GM03348 (cell line): ENCODE measurements at places on chromosomes 13 and 19.

DNA sequence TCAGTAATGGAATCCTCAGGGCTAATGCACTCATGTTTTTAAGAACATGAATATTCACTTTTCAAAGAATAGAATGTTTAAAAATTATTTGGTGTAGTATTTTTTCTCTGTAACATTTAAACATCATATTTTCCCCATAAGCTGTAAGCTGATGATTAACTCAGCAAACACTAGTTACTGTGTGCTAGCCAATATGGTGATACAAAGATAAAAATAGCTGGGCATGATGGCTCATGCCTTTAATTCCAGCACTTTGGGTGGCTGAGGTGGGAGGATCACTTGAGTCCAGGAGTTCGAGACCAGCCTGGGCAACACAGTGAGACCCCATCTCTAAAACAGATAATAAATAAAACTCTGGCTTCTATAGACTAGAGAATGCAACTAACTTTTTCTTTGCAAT, 13.2 kb downstream of the RNF17 start:
- DNase-seq = no peak

DNA sequence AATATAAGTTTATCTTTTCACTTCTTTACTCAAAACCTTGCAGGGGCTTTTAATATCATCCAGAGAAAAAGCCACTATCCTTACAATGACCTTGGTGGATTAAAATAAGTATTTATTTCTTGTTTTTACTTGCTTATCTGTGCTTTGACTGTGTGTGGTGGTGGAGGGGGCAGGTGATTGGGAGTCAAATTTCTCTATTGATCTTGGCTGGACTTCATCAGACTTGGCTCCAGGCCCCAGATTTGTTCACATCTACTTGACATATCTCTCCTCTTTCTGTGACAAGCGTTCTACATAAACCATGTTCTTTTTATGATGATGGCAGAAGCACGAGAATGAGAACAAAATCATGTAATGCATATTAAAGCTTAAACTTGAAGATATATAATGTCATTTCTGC, 670.8 kb downstream of the PCDH17 start:
- DNase-seq = no peak

DNA sequence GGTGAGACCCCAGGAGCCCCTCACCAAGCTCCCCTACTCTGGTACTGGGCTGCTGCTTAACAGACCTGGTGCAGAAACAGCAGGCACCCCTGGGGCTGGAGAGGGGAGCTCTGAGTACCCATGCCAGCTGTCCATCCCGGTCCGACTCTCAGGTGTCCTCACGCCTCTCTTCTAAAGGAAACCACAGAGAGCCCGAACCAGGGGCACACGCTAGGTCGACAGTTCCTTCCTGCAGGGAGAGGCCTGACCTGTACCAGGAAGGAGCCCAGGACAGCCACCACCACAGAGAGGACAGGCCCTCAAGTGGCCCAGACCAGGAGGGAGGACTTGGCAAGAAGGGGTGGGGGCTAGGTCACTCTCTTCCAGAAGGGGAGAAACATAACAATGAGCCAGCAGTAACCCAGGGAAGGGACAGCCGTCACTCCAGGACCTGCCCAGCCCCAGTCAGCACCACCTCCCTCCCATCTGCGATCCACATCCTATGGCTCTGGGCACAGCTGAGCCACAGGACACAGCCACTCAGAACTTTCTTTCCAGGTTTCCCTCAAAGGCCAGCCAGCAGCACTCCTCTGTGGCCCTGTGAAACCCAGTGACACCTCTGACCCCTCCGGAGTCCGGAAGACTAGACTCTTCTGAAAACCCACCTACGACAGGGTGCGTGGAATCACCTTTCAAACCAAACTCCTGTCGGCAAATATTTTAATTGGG, 13.0 kb upstream of the SLC35E1 start:
- DNase-seq = no peak

GRCh38 chr13:74550039-74550438, 415.8 kb upstream of the KLF12 start:
- peak; percentile 4 for DNase-seq

GRCh38 chr19:34172661-34173192, 423 bp downstream of the LSM14A start:
- DNase-seq = peak; percentile 70

GRCh38 chr13:95100525-95101433, 200.5 kb downstream of the ABCC4 start:
- DNase-seq = no peak

DNA sequence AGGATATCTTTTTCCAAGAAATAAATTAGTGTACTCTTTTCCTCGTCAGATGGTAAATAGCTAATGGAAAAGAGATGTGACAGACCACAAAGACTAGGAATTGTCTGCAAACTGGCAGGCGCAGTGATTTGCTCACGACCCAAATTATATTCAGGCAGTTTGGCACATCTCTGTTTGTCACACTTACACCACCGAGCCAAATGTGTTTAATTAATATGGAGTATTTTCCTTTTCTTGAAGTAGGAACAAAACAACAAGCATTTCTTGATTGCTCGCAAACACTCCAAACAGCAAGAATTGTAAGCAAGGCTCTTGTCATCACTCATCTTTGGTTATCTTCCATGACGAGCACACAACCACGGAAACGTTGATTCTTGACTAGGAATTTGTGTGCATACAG, 884.2 kb downstream of the PCDH9 start:
- DNase-seq = no peak

GRCh38 chr13:113761136-113761535, 2.1 kb downstream of the TMEM255B start:
- no peak for DNase-seq

DNA sequence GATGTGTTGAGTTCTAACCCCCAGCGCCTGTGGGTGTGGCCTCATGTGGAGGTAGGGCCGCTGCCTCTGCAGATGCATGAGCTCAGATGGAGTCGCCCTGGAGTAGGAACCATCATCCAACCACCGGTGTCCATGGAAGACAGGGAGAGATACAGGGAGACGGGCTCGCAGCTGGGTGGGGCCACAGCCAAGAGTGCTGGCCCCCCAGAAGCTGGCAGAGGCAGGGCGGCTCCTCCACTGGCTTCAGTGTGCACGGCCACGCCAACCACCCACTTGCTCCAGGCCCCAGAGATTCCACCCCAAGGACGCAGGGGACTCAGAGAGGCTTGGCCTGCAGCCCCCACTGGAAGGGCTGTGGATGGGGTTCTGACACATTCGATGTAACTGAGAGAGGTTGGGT, 5.4 kb upstream of the MCF2L start:
- DNase-seq = no peak

DNA sequence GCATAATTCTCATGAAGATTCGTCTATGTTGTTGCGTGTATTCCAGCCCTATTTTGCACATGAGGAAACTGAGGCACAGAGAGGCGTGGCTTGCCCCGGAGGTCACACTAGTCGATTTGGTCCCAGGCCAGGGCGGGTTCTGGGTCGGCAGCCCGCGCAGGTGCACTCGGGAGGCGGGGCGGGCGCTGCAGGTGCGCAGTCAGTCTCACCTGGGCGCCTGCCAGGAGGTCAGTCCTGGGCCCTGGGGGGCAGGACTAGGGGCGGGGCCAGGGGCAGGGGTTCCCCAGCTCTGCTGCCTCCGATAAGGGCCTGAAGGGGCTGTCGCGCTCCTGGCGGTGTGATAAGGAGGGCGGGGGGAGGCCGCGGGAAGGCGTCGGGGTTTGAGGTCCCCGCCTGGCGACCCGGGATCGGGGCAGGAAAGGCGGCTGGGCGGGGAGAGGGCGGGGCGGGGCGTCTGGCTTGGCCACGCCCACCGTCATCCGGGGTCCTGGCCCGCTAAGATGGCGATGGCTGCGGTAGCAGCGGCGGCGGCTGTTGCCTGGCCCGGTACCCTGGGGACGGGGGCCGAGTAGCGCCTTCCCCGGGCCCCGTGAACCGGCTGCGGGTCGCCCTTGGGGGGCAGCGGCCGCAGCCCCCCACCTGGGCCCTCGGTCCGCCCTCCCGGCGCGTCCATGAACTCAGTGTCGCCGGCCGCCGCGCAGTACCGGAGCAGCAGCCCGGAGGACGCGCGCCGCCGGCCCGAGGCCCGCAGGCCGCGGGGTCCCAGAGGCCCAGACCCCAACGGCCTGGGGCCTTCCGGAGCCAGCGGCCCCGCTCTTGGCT, at the start of gene ATG4D:
Gene ATG4D (plus strand): TSS at position 485 of the 822 bp plus-strand sequence. CDS start 187 bp downstream, at position 672.
- peak; percentile 98 for DNase-seq

GRCh38 chr19:18596752-18597157, 8.2 kb downstream of the REX1BD start:
- DNase-seq = peak; percentile 62

DNA sequence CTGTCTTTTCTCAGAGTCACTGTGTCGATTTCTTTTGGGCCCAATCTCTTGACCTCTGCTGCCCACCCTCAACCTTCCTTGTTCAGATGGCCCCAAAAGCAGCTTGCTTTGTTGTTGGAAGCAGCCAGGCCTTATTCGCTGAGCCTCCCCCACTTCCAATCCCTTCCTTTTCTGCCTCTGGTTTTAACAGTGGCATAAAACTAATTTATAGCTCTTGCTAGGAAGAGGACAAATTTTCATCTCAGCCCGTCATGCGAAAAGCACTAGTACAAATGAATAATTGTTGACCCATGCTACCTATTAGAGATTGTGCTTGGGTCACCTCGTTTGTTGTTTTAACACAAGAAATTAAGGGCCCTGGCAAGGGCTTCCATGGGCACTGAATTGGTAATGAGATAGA, 51.1 kb downstream of the SIAH3 start:
- no peak for DNase-seq

DNA sequence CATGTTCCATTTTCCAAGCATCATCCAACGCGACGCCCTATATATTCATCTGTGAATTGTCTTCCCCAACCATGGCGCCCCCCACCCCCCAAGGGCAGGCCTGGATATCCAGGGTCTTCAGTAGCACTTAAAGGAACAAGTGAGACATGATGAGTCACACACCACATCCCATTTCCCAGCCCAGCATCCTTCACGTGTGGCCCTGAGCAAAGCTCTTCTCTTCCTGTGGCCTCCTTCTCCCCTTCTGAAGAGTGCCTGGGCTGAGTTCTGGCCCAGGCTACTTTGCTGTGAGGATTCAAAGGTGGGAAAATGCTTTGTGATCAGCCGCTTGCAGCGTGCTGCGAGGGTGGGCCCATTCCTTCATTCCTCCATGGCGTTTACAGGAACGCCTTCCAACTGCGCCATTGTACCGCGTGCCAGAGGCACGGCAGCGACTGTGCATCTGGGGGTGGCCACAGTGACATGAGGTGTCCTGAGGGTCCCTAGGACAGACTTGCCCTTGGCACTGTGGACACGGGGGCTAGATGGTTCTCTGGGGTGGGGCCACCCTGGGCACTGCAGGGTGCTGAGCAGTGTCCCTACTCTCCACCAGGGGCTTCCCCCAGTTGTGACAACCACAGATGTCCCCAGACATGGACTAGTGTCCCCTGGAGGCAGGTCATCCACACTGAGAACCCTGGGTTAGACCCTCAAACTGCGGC, 11.7 kb downstream of the PLIN4 start:
- DNase-seq = peak; percentile 58
